ENCODE measurements at places on chromosomes 5 and 9.

GRCh38 chr5:39216631-39217030 lies 2.7 kb downstream of the FYB1 start:
- no peak for DNase-seq

- DNase-seq: no peak
Measured at GRCh38 chr5:83009408-83009807, 67.8 kb downstream of the TMEM167A start.

DNA sequence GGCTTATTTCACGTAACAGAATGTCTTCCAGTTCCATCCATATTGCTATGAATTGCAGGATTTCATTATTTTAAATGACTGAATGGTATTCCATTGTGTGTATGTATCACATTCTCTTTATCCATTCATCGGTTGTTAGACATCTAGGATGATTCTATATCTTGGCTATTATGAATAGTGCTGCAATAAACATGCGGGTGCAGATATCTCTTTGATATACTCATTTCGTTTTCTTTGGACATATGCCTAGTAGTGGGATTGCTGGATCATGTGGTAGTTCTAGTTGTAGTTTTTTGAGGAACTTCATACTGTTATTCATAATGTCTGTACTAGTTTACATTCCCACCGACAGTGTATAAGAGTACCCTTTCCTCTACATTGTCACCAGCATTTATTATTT lies 460.5 kb downstream of the MAN2A1 start:
- DNase-seq: peak; percentile 58

GRCh38 chr5:150658121-150658520 lies 2.9 kb upstream of the MYOZ3 start:
- DNase-seq: no peak

DNA sequence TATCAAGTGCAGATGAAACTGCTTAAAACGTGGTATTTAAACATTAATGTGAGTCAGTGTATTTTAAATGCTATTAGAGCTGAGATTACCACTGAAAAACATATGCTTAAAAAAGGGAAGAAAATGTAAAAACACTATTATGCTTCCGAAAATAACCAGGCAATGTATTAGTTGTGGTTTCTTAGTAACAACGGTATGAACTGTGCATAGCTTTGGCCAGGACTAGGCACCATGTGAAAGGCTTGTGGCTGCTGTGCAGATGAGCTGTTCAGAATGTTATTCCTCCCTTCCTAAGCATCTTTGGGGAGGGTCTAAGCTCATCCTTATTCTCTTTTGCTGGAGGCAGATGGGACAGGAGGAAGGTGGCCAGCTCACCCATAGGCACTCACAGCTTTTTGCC lies 84.9 kb downstream of the NTRK2 start:
- DNase-seq: no peak

GRCh38 chr9:14380061-14380836 lies 66.3 kb upstream of the NFIB start:
- DNase-seq: no peak

- no peak for DNase-seq
Measured at GRCh38 chr5:33315189-33315588, 125.6 kb upstream of the TARS1 start.

GRCh38 chr5:137395011-137395755 lies 103.9 kb downstream of the SPOCK1 start:
- DNase-seq: no peak

- peak; percentile 79 for DNase-seq
Measured at GRCh38 chr5:95848701-95849100, 26.2 kb upstream of the GLRX start.

GRCh38 chr9:114370251-114370967 lies 17.4 kb downstream of the AKNA start:
- no peak for DNase-seq

- DNase-seq: no peak
Measured at GRCh38 chr9:97666907-97667686, 30.0 kb downstream of the XPA start.

- no peak for DNase-seq
Measured at GRCh38 chr5:58264276-58264675, 195.6 kb downstream of the PLK2 start.

All from HCEC 1CT (cell line).